ENCODE measurements at places on chromosomes 7 and 10.

DNA sequence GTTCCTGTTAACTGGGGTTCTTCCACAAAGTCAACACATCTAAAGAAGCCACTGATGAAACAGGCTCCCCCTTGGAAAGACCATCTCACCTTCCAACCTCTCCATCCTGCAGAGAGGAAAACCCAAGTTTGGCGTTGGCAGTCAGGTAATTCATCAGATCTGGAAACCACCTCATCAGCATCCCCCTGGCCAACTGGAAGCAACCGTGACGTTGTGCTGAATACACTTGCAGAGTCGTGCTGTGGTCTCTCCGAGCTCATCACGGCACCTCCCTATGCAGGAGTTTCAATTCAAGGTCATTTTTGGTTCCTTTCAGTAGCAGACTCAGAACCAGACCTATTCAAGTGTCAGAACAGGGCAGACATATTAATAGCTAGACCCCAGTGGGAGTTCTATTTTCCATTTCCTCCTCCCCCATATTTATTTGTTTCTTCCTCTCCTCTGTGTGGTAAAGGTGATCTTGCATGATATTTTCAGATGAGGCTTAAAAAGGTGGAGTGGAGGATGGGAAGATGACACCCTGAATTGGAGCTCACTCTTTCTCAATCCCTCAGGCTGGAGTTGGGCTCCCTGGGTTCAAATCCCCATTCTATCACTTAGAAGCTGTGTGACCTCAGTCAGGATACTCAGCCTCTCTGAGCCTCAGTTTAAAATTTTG is 149.1 kb upstream of the ADO start:
- DNase-seq: no peak

- DNase-seq: no peak
Observed at GRCh38 chr10:87733081-87733480, 73.4 kb downstream of the PAPSS2 start.

GRCh38 chr10:44341886-44342285 is 43.0 kb downstream of the CXCL12 start:
- DNase-seq: no peak

DNA sequence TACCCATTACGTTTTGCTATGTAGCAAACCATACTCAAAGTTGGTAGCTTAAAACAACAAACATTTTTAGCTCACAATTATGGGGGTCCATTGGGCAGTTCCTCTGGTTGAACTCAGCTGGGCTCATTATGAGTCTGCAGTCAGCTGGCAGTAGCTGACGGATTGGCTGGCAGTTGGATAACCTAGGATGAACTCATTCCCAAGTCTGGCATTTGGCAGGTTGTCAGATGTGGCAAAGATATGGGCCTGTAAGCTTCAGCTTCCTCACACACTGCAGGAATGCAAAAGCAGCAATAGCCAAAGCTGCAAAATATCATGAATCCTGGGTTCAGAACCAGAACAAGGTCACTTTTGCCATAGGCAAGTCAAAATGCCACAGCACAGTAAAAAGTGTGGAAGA is 412.2 kb upstream of the SORCS1 start:
- DNase-seq: no peak

GRCh38 chr7:24038993-24039392 is 245.0 kb upstream of the NPY start:
- DNase-seq: no peak

GRCh38 chr7:149620961-149621360 is 123.4 kb upstream of the ZNF746 start:
- DNase-seq: no peak

- no peak for DNase-seq
Observed at GRCh38 chr10:93622942-93623341, 10.6 kb downstream of the PDE6C start.

- DNase-seq: no peak
Observed at GRCh38 chr10:130542761-130543160, 406.6 kb downstream of the GLRX3 start.

- no peak for DNase-seq
Observed at GRCh38 chr7:42108803-42109528, 128.0 kb downstream of the GLI3 start.

DNA sequence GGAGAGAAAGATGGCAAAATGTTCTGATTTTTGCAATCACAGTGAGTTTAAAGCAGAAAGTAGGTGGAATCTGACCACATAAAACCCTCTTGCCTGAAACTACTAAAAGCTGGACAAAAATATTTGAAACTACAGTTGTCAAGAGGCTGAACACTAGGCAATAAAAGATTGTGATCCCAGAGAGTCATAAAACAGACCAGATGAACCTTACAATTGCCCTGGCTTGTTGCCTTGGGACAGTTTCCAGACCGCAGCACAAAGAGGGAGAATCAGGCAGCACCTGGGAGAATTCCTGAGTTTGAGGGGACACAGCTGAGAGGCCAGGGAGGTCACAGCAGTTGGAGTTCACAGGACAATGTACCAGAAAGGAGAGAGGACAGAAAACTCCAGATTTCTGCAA is 107.3 kb upstream of the NANOS1 start:
- no peak for DNase-seq

- DNase-seq: no peak
Observed at GRCh38 chr7:135966341-135967043, 10.7 kb downstream of the MTPN start.

DNA sequence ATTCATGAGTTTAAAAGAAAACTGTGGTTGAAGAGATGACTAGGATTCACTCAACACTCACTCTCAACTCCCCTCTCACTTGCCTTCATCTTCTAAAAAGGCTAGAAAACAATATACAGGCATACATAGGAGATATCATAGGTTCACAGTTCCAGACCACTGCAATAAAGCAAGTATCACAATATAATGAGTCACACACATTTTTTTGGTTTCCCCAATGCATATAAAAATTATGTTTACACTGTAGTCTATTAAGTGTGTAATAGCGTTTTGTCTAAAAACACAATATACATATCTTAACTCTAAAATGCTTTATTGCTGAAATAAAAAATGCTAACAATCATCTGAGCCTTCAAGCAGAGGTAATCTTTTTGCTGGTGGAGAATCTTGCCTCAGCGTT is 104.9 kb upstream of the PDE1C start:
- DNase-seq: no peak

- DNase-seq: no peak
Observed at GRCh38 chr10:35726846-35727245, 84.8 kb upstream of the FZD8 start.

DNA sequence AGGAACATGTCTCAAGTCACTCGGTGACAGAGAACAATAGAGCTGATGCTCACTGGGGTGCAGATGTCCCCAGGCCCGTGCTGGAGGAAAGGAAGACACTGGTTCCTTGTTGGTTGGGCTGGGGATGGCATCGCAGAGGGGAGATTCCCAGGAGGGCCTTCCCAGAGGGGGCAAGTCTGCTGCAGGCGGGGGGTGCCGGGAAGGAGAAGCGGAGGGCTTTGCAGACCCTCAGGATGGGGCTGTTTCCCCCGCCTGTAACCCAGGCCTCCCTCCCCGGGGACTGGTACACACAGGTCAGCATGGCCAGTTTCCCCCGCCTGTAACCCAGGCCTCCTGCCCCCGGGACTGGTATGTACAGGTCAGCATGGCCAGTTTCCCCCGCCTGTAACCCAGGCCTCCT is 283.8 kb downstream of the DNAJB6 start:
- DNase-seq: no peak

GRCh38 chr10:21516242-21517131 is 9.0 kb downstream of the SKIDA1 start:
- no peak for DNase-seq

- no peak for DNase-seq
Observed at GRCh38 chr7:141701489-141702046, 398 bp downstream of the DENND11 start.

DNA sequence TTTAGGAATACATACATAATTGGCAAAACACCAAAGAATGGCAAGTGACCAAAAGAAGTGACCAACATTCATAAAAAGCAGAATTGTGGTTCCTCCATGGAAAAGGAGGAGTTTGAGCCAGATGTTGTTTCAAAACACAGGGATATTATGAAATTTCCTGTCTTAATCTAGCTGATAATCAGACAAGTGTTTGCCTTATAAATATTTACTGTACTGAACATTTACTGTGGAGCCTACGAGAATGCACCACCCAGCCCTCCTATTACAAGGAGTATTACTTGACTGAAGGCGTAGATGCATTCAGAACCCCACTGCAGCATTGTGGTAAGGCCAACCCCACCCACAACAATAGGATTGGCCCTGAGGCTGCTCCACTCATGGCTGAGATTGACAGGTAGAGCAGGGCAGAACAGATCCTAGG is 118.9 kb downstream of the AKR1D1 start:
- DNase-seq: no peak

GRCh38 chr10:43386981-43387677 is 15.7 kb downstream of the FXYD4 start:
- DNase-seq: no peak

DNA sequence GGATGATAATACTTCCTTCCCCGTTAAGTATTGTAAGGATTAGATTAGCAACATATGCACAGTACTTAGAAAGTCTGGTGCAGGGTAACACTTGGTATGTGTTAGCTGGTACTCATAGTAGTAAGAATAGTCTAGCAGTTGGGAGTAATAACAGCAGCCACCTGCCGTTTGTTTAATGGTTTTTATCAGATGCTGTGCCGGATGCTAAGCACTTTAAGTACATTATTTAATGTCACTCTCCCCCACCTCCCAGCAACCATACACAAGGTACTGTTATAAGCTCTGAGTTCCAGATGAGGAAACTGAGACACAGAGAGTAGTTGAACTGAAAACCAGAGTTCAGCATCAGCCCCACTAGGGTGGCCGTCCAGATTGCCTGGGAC is 60.1 kb downstream of the ZMIZ1 start:
- no peak for DNase-seq

- no peak for DNase-seq
Observed at GRCh38 chr7:8561449-8561848, 128.0 kb downstream of the NXPH1 start.

DNA sequence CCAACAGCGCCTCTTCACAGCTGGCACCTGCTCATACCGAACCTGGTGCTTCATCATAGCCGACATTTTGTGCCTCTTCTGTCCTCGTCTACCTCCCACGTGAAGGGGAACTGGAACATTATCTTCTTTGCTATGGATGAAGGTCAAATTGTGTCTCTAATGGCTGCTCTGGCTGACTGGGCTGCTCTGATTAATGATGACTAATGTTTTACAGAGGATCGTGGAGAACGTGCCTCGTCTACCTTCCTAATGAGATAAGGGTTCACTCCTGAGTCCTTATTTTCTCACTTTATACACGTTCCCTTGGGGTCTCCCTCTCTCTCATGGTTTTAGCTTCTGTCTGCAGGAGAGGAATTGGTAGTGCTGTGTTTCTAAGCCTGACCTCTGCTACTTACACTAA is 420.3 kb downstream of the PHTF2 start:
- DNase-seq: no peak

GRCh38 chr10:33542752-33543505 is 208.5 kb upstream of the NRP1 start:
- DNase-seq: no peak

DNA sequence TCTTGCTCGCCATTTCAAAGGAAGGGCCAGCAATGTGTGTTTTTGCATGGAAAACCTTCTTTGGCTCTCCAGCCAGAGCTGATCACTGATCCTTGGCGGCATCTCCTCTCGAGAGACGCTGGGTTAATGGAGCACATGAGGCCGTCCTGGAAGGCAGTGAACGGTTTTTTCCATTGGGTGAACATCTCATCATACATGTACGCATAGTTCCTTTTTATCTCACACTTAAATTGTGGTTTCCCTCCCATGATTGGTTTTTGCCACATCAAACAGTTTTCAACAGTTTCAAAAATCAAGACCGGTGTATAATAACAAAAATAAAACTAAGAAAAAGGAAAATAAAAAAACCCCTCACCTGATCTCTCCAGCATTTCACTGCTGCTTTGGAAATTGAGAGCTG is 276.4 kb downstream of the TCF7L2 start:
- no peak for DNase-seq

GRCh38 chr10:89384474-89385340 is 6.9 kb downstream of the IFIT1B start:
- no peak for DNase-seq

DNA sequence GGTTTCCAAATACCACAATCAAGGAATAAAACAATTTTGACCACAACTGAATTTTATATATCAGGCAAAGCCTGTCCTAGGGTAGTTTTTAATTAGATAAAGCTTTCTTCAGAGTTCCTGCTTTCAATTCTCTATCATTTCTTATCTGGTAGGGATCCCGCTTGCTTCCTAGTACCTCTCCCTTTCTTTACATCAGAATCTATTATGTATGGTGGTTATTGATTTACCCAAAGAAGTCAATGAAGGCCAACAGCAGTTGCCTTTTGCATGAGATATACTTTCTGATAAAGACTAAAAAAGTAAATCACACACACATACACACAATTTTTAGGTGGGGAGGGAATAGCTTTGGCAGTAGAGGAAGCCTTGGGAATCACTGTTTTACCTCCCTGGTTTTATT is 70.7 kb downstream of the HDAC9 start:
- no peak for DNase-seq

DNA sequence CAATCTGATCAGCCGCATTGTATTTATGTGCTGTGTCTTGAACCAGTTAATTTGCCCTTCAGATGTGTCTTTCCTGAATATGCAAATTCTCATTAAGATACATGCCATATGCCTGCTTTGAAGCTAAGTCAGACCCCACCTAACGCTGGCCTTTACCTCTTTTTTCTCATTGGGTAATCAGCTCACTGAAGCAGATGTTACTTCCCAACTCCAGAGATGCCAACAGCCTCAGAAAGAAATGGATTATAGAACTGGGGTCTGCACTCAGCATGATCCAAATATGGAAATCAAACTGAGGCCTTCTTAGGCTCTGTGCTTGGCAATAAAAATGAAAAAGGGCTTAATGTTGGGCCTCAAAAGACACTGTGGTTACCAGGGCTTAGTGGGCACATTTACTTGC is 113.9 kb downstream of the FZD1 start:
- no peak for DNase-seq

GRCh38 chr7:112383671-112384417 is 66.4 kb upstream of the IFRD1 start:
- no peak for DNase-seq

DNA sequence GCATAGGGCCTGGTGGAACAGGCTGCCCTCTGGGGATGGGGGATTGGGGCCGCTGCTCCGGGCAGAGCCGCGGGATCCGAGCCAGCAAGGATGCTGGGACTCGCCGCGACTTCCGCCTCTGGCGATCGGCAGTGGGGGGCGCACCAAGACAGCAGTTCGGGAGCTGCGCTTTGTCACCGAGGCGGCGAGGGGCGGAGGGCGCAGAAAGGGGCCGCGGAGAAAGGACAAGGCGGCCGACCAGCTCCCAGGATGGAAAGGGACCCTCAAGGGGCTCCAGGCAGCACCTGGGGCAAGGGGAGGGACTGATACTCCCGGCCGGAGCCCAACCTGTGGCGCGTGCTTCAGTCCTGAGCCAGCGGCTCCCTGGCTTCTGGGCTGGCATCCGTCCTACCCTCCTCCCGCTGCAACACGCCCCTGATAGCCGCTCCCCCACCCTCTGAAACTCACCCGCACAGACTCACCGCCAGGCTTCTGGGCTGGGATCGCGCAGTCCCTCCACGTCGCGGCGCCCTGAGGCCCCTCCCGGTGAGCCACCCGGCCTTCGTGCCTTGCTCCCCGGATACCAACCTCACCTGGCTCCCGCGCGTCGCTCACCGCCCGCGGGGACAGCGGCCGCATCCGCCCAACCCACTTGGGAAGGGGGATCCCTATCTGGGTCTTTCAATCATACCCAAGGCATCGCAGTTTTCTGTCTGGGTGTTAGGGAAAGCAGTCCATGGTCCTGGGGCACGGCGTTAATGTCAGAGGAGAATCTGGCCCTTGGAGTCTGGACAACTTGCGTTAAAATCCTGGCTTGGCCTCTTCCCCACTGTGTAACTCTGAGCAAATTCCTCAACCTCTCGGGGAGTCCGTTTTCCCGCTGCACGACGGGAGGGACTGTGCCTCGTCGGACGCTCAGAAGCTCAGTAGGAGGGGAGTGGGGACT is 7.0 kb upstream of the EVX1 start:
- DNase-seq: no peak
